ENCODE measurements at places on chromosomes 3 and 15.

- DNase-seq, result no peak
Measured at GRCh38 chr3:165192610-165193192, 3.5 kb downstream of the SLITRK3 start.

DNA sequence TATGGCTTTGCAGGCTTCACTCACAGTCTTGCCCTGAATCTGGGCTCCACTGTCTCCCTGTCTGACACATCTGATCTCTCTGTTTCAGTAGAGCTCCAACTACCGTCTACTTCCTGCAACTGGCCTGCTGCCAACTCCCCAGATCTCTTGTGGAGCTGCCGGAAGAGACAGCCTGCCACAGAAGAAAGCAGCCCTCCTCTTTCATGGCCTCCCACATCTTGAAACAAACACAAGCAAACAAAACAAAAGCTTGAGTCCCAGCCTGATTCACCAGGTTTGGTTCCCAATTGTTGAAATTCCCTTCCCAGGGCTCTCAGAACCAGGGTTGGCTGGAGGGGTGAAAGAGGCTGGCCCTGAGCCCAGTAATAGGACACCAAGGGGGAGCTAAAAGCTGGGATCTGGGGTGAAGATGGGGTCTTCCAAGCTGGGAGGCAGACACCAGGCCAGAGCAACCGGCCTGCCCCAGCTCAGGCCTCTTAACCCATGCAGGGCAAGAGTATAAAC, 55.3 kb upstream of the CA12 start:
- DNase-seq, result peak; percentile 72

DNA sequence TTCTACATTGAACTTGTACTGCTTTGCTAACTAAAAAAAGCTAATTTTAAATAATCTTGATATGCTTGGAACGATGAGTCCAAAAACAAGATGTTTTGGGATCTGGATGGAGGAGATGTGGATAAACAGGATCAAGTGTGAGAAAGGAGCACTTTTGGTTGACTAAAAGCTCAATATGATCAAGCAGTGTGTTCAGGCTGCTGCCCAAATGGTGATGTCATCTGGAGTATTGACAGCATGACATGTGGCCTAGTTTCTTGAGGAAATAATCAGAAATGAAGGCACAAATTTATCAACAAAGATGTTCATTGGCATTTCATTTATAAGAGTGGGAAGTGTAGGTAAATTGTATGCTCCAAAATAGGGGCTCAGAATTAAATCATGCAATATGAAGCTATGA, 161.2 kb downstream of the SOX2 start:
- no peak for DNase-seq

DNA sequence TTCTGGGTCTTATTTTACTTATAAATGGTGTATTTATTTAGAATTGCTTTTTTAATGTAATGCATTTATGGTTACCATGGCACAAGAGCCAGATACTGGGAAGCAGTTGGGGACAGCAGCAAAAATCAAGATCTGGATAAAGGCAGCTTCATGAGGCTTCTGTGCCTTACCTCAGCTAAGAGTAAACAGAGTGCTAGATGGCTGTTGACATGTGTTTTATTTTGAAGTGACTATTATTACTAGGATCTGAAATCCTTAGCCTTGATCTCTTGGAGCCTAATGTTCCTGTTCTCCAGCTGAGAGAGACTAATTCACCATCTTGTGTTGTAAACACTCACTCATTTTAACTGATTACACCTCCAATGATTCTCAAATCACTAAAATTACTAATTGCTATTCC, 317.8 kb downstream of the LPP start:
- DNase-seq, result no peak

GRCh38 chr3:3013317-3014052, 96.7 kb downstream of the IL5RA start:
- no peak for DNase-seq

GRCh38 chr15:70853318-70853972, 512 bp downstream of the LARP6 start:
- DNase-seq, result no peak

GRCh38 chr15:48896869-48897814, 19.2 kb downstream of the EID1 start:
- DNase-seq, result peak; percentile 34

GRCh38 chr3:50581459-50581842, 12.1 kb downstream of the HEMK1 start:
- no peak for DNase-seq

GRCh38 chr15:73389539-73389938, 20.8 kb upstream of the HCN4 start:
- DNase-seq, result no peak

- no peak for DNase-seq
Measured at GRCh38 chr3:152834776-152835600, at the start of gene P2RY1. Gene P2RY1, plus strand, starts transcription at chr3:152835131. Its CDS starts 652 bp downstream, at chr3:152835783.

All from stromal cell of bone marrow (primary cell).